ENCODE measurements at places on chromosomes 11 and 22.

DNA sequence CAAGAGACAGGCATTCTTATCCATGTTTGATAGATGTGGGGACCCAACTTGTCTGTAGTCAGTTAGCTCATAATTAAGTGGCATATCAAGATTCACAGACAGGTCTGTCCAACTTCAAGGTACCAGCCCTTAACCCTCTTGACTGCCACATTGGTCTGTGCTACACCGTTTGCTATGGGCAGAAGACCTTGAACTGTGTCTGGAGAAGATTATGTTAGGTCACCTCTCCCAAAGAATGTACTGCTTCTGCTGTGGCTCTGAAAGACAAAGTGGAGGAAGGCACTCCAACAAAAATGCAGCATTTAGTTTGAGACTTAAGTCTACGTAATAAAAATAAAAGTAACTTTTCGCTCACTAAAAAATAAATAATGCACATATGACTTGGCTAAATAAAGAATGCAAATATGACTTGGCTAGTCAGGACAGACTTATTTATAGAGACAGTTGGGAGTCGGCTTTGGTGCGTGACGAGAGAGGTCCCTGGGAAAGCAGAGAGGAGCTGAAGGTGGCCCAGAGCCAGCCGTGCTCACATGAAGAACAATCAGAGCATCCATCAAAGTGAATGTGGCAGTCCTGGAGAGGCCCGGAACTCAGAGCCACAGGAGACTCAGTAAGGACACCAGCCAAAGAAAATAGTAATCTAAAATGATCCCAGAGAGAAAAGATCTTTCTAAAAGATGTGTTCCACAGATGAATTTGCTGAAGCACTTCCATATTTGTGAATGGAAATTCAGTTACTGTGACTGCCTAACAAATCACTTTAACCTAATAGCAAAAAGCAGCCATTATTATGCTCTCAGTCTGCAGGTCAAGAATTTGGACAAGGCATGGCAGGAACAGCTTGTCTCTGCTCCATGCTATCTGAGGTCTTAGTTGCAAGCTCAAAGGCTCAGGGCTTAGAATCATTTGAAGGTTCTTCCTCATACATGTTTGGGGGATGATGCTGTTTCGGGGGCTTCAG is 35.0 kb downstream of the CWC15 start:
- peak; percentile 34 for DNase-seq

DNA sequence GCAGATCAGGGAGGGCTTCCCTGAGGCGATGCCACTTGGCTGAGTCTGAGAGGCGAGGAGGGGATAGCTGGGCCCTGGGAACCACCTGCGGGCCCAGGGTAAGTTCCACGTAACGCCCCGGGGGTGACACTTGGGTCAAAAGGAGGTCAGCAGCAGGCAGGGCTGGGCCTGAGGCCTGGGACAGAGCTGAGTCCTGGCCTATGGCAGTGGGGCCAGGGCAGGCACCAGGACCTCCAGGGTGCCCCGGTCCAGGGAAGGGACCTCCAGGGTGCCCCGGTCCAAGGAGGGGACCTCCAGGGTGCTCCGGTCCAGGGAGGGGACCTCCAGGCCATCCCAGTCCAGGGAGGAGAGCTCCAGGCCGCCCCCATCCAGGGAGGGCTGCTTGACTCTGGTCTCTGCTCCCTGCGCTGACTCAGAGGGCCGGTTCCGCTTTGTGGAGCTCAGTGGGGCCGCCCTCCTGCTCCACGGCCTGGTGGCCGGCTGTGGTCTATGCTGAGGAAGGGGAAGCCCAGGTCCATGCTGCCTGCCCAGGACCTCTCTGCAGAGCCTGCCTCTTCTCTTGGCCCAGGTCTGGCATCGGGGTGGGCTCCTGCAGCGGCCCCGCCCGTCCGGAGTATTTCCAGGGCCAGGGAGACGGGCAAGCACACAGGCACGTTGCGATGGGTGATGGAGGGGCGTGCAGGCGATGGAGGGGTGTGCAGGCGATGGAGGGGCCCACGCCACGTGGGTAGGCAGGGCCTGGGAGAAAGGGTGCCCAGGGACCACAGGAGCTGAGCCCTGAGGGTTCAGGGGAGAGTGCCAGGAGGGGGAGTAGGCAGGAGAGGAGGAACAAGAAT is 19.5 kb upstream of the WNT7B start:
- DNase-seq = no peak

DNA sequence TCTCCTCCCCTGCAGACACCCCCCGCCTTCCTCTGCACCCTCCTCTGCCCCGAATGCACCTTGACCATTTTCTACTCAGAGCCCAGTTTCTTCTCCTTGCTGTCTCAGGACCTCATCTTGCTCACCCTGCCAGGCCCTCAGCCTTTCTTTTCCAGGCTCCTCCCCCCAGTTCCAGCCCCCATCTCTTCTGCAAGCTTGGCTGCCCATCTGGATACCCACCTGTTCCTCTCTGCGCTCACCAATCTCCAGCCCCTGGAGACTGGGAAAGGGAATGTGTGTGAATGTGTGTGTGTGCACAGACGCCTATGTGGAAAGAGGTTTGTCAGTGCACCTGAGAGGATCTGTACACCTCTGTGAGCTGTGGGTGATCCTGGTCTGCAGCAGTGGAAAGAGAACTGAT is 36.4 kb downstream of the SLC22A12 start:
- no peak for DNase-seq

GRCh38 chr22:43155789-43156188 is 4.4 kb downstream of the TSPO start:
- no peak for DNase-seq

- DNase-seq = no peak
These were observed 36.5 kb downstream of the LRRC74B start for GRCh38 chr22:21082248-21082647.

DNA sequence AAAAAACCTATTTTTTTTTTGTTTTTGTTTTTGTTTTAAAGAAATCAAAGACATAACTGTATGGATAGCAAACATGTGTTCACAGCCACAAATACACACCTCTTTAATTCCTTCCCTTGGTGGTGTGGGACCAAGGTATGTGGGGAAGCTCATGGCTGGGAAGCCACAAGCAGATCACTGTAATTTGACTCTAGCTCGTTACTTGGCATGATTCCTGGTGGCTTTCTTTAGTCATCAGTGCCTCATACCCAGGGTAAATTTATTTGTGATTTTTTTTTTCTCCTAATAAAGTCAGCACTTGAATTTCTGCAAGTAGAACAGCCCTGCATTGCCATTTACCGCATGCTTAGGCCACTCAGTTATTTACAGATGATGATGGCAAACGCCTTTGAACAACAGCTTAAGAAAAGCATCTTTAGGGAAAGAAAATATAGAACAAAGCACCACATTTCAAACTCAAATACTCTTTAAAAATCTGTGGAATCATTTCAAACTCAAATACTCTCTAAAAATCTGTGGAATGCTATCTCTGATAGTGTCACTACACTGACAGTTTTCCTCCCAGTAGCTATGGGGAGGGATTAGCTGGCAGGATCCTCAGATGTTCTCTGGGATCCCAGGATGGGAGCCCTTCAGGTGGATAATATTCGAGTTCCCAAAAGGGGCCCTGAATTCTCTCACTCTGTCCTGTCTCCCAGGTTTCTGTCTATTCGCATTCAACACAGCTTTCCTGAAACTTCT is 687.2 kb downstream of the OPCML start:
- peak; percentile 26 for DNase-seq
